ENCODE measurements at places on chromosomes 13 and 19.
A peak's percentile ranks its signal among the peaks of the same experiment; 100 is the strongest.

GRCh38 chr19:49490287-49491029 lies 3.0 kb downstream of the RPL13A start:
- DNase-seq = peak; percentile 32

DNA sequence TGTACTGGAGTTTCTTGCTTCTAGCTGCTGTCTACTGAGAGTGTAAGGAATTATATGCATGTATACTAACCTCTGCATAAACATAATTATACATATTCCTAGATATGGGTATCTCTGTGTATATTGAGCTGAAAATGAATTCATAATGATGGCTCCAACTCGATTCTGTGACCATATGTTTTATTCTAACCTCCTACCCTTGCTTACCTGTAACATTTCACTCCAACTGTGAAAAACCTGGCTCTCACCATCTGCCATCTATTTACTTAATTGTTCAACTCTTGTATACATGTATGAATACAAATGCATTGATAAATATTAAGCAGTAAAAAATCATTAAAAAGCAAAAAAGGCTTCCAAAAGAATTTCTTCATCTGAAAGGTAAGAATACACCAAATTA lies 1729.5 kb upstream of the SPRY2 start:
- no peak for DNase-seq

GRCh38 chr19:33401683-33402420 lies 28.3 kb downstream of the CEBPG start:
- no peak for DNase-seq

DNA sequence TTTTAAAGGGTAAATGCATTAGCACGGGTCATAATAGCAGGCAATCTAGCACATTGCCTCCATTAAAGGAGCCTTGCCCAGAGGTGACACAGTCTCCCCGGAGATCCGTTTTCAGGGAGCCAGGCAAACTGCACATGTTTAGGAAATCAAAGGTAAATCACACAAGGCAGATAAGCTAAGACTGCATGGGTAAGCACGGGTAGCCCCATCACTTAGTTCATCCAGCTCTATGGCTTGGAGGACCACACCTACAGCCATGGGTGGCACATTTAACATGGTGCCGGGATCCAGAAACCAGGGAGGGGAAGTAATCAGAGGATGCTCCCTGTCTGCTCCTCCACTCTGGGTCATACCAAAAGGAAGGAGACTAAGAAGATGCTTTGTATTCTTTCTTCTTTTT lies 16.8 kb downstream of the LGALS16 start:
- DNase-seq = no peak

DNA sequence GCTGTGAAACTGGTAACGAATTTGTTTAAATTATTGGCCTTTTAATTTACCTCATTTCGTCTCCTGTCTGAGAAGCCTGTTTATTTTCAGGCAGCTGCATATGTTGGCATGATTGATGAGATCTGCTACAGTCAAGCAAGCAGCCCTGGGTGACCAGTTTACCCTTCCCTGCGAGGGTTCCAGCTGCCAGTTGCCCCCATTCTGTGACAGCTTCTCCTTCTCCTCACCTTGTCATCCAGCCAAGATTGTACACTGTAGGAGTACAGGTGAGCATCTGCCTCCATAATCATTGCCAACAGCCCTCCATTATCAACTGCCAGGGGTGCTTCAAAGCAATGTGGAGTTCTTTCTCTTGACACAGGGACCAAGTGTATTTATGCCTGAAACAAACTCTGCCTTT lies 1979.9 kb upstream of the PRR20A start:
- DNase-seq = no peak

DNA sequence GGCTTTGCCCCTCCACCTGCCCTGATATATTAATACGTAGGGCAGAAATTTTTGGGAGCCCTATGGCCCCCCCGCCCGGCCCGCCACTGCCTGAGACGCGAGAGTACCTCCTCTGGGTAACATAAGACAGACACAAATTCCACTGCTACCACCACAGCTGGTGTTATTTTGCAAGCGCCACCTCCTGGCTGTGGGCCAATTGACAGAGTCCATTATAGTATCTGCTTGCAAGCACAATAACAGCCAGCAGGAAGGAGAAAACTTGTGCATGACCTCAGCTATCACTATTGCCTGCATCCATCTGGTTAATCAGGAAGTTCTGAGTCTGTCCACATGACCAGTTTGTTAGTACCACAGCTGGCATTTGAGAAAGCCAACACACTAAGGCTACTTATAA lies 25.3 kb upstream of the OR10H2 start:
- peak; percentile 16 for DNase-seq

- no peak for DNase-seq
Observed at GRCh38 chr13:64130600-64130999, 2715.0 kb upstream of the PCDH20 start.

- no peak for DNase-seq
Observed at GRCh38 chr19:18406749-18407148, 9.3 kb upstream of the LRRC25 start.

- DNase-seq = no peak
Observed at GRCh38 chr13:113820813-113821651, 42.8 kb downstream of the GAS6 start.

- DNase-seq = no peak
Observed at GRCh38 chr13:24459234-24459633, 53.3 kb downstream of the PARP4 start.

- DNase-seq = no peak
Observed at GRCh38 chr19:57949702-57950101, 2.2 kb upstream of the ZNF256 start.

DNA sequence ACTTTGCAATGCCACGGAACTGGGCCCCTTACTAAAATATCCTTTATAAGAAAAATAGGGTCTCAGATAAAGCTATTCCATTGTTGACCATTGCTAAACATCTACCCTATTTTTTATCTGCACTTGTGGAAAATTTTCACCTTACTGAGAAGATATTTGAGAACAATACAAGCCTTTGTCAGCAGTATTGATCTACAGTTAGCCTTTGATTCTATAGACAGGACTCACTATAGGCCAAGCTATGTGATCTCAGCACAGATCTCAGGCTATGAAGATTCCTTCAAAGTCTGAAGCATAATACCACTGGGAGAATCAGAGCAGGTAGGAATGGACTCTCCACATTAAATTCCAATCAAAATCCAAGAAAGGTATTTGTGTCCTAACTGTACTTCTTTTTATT lies 1099.7 kb downstream of the DIAPH3 start:
- DNase-seq = no peak

- DNase-seq = no peak
Observed at GRCh38 chr19:27691991-27692390, 1521.0 kb downstream of the UQCRFS1 start.

DNA sequence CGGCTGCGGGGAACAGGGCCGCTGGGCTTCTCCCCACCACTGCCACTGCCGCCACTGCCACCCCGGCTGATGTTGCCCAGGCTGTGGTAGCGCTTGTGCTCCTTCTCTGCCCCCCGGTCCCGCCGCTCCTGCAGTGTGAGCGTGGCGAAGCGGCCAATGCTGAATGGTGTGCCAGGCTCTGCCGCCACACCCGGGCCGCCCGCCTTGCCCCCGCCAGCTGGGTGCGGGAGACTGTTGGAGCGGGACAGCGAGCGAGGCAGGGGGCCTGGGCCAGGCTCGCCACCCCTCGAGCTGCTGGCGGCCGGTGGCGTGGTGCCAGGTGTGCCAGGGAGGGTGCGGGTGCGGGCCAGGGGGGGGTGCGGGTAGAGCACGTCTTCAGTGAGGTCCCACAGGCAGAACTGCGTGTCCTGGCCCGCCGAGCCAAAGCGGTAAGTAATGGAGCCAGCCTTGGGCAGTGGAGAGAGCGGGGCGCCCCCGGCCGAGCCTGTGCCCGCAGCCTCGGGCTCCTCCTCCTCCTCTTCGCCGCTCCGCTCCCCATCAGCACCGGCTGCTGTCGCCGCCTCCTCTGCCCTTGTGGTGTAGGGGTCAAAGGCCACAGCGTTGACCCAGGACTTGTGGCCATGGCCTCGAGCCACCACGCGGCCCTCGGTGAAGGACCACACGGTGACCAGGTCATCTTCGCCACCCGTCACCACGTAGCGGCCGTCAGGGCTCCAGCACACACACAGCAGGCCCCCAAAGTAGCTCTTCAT lies 3.7 kb upstream of the DMPK start:
- DNase-seq = no peak

- DNase-seq = no peak
Observed at GRCh38 chr13:102260256-102260655, 141.6 kb downstream of the FGF14 start.

- no peak for DNase-seq
Observed at GRCh38 chr13:108752276-108752675, 122.9 kb downstream of the MYO16 start.

- DNase-seq = peak; percentile 50
Observed at GRCh38 chr13:75372517-75372916, 109.5 kb downstream of the TBC1D4 start.

Data from CD4-positive, alpha-beta T cell treated with Interleukin-10 for 1 hour (primary cell).